ENCODE measurements at places on chromosomes 12 and 14. TPM values are rescaled to one million over a fixed set of nuclear protein-coding genes. Genes with fewer than 3 reads are reported as not detected.

The KRT79 gene
- total RNA-seq = not detected

The PLXNC1 gene
- 3.2 TPM for total RNA-seq

The TSHR gene
- not detected for total RNA-seq

The OVCH1 gene
- not detected for total RNA-seq

The LGMN gene
- total RNA-seq = 125 TPM

GRCh38 chr14:76919431-76920330 lies 93.5 kb downstream of the LRRC74A start:
- H3K36me3 ChIP-seq = no peaks in the 10 kb centered on the region
- H3K4me1 ChIP-seq = peaks cover 64% of the 10 kb centered on the region
- no peaks in the 10 kb centered on the region for H3K27me3 ChIP-seq
- peak overlapping the region; percentile 93 for H3K27ac ChIP-seq
- peak overlapping the region; percentile 8 for H3K4me3 ChIP-seq
- DNase-seq = peak; percentile 67

- DNase-seq = no peak
- H3K27me3 ChIP-seq = no peaks in the 10 kb centered on the region
- no peak overlapping the region for H3K4me3 ChIP-seq
- no peaks in the 10 kb centered on the region for H3K36me3 ChIP-seq
Measured at GRCh38 chr12:25792031-25792430, 166.5 kb upstream of the RASSF8 start.

The ORAI1 gene
- total RNA-seq = 9.9 TPM

- no peaks in the 10 kb centered on the region for H3K27me3 ChIP-seq
- no peak for DNase-seq
- no peak overlapping the region for H3K4me3 ChIP-seq
Measured at GRCh38 chr14:24674204-24674970, 40.4 kb upstream of the GZMB start.

DNA sequence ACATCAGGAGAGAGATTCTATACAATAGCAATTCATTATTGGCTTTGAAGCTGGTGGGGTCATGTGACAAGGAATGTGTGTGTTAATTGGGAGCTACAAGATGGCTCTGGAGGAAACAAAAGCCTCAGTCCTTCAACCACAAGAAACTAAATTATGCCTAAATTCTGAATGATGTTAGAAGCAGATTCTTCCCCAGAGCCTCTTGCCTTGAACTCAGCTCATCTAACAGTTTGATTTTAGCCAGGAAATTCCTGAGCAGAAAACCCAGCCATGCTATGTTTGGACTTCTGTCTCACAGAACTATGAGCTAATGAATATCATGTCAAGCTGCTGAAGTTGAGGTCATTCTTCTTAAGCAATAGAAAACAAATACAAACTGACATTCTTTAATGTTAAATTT lies 274.7 kb downstream of the SLC6A15 start:
- H3K4me3 ChIP-seq = no peak overlapping the region
- DNase-seq = no peak
- H3K27ac ChIP-seq = no peak overlapping the region
- H3K4me1 ChIP-seq = no peaks in the 10 kb centered on the region
- no peaks in the 10 kb centered on the region for H3K27me3 ChIP-seq

DNA sequence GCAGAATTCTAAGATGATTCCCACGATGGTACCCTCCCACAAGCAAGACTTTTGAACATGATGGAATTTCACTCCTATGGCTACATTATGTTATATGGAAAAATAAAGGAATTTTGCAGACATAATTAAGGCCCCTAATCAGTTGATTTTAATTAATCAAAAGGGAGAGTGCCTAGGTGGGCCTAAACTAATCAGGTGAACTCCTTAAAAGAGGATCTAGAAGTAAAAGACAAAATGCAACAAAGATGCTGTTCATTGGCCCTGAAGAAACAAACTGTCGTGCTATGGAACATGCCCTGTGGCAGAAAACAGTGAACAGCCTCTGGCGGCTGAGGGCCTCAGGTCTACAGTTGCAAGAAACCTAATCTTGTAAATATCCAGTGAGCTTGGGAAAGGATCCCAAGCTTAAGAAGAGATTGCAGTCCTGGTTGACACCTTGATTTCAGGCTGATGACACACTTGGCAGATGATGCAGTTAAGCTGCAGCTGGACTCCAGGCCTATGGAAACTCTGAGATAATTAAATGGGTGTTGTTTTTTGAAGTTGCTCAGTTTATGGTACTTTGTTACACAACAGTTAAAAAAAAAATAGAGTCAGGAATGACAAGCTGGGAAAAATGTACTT lies 13.8 kb downstream of the TMCC3 start:
- no peaks in the 10 kb centered on the region for H3K27me3 ChIP-seq
- H3K27ac ChIP-seq = no peak overlapping the region
- no peaks in the 10 kb centered on the region for H3K36me3 ChIP-seq
- H3K4me3 ChIP-seq = no peak overlapping the region
- DNase-seq = no peak

DNA sequence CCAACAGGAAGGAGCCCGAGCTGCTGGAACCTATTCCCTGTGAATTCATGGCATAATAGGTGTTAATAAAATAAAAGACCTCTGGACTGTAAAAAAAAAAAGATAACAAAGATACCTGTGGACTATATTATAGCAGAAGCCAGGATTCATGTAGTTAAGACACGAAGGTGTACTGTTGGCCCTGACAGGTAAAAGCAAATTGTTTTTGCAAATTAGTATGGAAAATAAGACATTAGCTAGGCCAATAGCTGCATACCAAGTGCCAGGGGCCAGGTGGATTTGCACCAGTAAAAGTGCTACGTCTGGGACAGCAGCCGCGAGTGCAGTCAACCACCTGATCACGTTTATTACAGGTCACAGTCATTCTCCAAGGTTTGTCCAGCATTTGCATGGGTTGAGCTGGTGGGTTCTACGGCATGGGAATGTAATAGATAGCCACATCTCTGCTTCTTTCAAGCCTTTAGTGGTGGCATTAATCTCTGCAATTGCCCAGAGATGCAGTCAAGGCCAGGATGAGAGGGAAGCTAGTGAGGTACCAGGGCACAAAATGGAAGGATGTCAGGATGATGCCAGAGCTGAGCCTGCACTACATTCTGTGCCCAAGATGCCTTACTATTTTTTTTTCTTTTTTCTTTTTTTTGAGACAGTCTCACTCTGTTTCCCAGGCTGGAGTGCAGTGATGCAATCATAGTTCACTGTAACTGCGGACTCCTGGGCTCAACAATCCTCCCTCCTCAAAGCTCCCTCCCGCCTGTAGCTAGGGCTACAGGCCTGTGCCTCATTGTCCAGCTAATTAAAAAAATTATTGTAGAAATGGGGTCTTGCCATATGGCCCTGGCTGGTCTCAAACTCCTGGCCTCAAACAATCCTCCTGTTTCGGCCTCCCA lies 26.3 kb downstream of the TNFAIP2 start:
- no peak for DNase-seq
- H3K4me3 ChIP-seq = no peak overlapping the region
- H3K27me3 ChIP-seq = peaks cover 8% of the 10 kb centered on the region
- no peaks in the 10 kb centered on the region for H3K4me1 ChIP-seq

The NDUFA9 gene
- 368 TPM for total RNA-seq

DNA sequence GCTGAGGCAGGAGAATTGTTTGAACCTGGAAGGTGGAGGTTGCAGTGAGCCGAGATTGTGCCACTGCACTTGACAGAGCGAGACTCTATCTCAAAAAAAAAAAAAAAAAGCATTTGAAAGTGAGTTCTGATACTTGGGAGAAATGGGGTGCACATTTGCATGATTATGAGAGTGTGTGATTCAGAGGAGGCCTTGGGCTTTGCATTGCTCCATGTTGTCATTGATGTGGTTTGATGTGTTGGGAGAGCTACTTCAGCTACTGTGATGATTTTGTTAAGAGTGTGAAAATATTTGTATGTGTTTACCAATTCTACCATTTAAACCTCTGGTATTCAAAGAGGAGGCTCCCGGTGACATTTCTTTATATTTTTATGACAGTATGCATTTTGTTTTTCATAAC lies 24.4 kb downstream of the DRAM1 start:
- DNase-seq = no peak
- no peaks in the 10 kb centered on the region for H3K36me3 ChIP-seq
- H3K4me3 ChIP-seq = no peak overlapping the region
- H3K4me1 ChIP-seq = no peaks in the 10 kb centered on the region
- no peaks in the 10 kb centered on the region for H3K27me3 ChIP-seq

GRCh38 chr12:14403711-14404196 lies 38.3 kb downstream of the ATF7IP start:
- DNase-seq = no peak
- peak overlapping the region; percentile 66 for H3K27ac ChIP-seq
- H3K36me3 ChIP-seq = no peaks in the 10 kb centered on the region
- no peak overlapping the region for H3K4me3 ChIP-seq

- H3K36me3 ChIP-seq = no peaks in the 10 kb centered on the region
- H3K27me3 ChIP-seq = no peaks in the 10 kb centered on the region
- H3K27ac ChIP-seq = peak overlapping the region; percentile 87
Measured at GRCh38 chr14:61478971-61479473, 157.6 kb downstream of the PRKCH start.

- no peak overlapping the region for H3K4me3 ChIP-seq
- no peak for DNase-seq
- H3K36me3 ChIP-seq = no peaks in the 10 kb centered on the region
- no peaks in the 10 kb centered on the region for H3K27me3 ChIP-seq
- no peak overlapping the region for H3K27ac ChIP-seq
Measured at GRCh38 chr12:104155711-104156555, 17.9 kb upstream of the NFYB start.
